Lung (tissue), 17 donors: ENCODE measurements at places on chromosomes 1 and 21.

DNA sequence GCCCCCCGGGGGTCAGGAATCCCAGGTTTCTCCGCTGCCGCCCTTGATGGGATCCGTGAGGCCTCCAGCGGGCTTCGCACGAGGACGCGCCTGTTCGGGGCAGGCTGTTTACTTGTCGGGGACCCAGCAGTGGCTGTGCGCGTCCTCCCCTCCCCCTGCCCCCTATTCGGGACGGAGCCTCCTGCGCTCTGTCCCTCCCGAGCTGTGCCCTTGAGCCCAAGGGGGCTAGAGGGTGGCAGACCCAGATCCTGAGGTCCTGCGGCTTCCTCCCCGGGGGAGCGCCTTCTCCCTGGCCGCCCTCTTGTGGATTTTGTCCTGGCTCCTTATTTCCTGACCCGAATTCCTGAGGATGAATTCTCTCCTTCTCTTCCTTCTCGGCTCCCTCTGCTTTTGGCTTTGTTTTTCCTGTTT is 38.4 kb downstream of the PIK3CD start:
- peak; percentile 38 for DNase-seq

DNA sequence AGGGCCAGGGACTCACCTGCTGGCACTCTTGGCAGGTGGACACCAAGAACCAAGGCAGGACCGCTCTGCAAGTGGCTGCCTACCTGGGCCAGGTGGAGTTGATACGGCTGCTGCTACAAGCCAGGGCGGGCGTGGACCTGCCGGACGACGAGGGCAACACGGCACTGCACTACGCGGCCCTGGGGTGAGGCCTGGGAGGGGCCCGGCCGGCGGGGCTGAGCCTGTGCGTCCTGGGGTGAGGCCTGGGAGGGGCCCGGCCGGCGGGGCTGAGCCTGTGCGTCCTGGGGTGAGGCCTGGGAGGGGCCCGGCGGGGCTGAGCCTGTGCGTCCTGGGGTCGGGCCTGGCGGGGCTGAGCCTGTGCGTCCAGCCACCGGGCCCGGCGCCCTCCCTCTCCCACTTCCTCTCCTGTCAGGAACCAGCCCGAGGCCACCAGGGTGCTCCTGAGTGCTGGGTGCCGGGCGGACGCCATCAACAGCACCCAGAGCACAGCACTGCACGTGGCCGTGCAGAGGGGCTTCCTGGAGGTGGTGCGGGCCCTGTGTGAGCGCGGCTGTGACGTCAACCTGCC is 4.6 kb upstream of the MMP23B start:
- DNase-seq = no peak

GRCh38 chr1:10835822-10836421 is 39.5 kb upstream of the CASZ1 start:
- DNase-seq = peak; percentile 87

DNA sequence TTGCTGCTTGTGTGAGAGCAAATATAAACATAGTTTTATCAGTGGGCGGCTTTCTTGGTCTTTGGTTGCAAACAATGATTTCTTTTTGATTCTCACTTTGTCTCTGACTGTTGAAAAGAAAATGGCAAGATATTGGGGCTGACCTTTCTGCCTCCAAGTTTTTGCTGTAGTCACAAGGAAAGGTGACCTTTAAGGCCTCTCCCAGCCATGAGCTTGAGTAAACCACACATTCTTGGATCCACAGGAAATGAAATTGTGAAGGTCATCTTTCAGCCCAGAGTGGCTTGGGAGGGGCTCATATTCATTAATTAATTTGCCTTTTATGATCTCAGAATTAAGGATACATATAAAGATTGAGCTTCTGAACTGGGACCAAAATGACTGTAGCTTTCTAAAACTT is 241.6 kb downstream of the BACH1 start:
- no peak for DNase-seq

- no peak for DNase-seq
Measured at GRCh38 chr1:160403244-160403643, 2.9 kb downstream of the VANGL2 start.

- no peak for DNase-seq
Measured at GRCh38 chr1:198534548-198535418, 5.7 kb downstream of the ATP6V1G3 start.

DNA sequence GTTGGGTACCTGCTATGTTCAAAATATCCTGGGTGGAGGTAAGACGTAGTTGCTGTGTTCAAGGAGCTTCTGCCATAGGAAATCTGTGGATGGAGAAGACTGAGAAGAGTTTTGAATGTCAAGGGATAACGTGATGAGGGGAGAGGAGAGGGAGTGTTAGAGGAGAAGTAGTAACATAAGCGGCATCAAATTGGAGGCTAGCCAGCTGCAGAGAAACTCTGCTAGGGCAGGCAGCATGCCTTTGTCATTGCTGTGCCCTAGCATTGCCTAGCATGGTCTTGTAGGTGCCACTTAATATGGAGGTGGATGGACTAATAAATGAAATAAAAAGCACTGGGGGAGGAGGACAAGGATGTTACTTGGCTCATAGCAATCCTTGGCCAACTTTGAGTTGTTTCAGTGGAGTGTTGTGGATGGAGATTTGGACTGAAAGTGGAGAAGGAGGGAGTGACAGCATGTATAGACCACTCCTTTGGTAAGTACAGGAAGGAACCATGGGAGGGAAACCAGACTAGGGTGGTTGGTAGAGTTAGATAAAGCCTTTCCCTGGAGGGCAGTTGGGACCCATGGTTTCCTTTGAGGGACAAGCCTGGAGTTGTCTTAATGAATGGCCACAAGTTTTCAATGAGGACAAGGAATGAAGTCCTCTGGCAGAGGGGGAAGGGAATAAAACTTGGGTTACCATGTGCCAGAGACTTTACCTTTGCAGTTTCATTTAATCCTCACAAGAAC is 6.3 kb downstream of the VANGL1 start:
- no peak for DNase-seq

GRCh38 chr1:168861421-168862004 is 132.5 kb upstream of the DPT start:
- no peak for DNase-seq

DNA sequence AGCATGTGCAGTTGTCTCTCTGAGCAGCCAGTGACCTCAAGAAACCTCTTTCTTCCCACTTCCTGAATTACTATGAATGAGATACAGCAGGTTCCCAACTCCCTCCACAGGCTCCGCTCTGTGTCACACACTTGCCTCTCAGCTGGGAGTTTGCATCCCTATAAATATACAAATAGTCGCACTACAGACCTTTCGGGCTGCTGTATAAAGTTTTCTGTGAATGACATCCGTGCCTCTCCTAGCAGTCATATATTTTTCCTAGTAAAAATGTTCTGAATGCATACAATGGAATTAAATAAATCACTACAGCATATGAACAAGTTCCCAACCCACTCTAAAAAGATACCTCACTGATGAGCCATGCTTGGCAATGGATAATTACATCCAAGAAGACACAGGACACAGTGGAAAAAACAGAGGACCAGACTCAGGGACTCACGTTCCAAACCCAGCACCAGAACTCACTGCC is 66.8 kb downstream of the CAPZB start:
- no peak for DNase-seq

DNA sequence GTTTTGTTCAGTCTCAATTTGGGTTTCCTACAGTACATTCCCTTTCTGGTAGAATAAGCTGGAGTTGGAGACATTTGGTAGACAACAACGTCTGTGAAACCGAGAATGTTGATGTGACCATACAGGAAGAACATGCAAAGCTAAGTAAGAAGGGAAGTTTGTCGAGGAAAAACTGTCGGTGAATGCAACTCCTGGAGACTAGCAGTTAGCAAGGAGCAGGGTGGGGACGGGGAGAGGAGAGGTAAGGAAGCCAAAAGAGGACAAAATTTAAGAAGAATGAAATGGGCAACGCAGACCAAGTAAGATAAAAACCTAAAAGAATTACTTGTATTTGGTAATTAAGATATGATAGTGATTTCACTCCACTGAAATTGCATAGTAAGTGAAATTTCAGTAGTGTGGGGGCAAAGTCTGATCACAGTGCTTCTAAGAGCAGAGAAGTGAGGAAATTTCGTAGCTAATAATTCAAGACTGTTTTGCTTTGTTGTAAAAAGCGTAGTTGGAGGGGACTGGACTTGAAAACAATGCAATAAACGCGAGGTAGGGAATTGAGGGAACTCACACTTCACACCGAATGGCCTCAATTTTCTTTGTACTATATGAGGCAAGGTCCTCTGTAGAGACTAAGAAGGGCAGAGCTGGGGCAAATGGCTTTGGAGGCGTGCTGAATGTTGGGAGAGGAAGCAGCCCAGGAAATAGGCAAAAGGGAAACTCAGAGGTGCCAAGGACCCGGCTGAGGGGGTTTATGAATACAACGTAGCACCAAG is 787 bp upstream of the GIPC2 start:
- peak; percentile 21 for DNase-seq

DNA sequence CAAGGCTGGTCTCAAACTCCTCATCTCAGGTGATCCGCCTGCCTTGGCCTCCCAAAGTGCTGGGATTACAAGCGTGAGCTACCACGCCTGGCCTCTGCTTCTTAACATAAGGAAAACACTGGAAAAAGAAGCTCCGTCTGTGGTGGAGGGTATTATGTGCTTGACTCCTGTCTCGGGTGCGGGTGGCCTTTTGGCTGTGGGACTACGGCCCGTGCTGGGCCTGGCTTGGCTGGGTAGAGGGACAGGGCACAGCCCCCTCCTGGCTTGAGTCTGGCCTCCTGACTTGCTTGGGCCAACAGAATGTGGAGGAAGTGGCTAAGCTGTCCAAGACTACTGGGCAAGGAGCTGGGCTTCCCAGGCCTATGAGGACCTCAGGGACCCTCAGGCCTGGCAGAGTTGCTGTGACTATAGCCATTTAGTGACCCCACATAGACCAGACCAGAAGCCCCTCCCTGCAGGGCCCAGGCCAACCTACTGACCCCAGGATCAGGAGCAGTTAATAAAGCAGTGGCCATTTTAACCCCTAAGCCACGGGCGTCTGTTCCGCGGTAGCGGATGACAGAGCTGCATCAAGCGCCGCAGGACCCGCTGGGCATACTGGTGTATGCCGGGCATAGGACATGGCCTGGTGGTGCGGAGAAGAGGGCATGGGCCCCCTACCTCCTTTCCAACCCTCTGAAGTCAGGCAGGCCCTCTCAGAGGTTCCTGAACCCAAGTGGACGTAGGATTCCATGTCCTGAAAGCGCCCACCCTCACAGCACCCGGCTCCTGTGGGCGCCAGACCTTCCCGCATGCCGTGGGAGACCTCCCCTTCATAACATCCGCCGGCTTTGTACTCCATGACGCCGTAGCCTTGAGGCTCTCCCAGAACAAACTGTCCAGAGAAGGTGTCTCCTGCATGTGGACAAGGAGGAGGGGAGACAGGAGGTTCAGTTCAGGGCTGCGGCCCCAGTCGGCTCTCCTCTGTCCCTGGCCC is 4.4 kb downstream of the MORN1 start:
- DNase-seq = no peak
